Hematopoietic multipotent progenitor cell treated with erythropoietin and hydrocortisone succinate and interleukin-3 and kit ligand, for 17 days (in vitro differentiated cells): ENCODE measurements at places on chromosomes 4 and X.

DNA sequence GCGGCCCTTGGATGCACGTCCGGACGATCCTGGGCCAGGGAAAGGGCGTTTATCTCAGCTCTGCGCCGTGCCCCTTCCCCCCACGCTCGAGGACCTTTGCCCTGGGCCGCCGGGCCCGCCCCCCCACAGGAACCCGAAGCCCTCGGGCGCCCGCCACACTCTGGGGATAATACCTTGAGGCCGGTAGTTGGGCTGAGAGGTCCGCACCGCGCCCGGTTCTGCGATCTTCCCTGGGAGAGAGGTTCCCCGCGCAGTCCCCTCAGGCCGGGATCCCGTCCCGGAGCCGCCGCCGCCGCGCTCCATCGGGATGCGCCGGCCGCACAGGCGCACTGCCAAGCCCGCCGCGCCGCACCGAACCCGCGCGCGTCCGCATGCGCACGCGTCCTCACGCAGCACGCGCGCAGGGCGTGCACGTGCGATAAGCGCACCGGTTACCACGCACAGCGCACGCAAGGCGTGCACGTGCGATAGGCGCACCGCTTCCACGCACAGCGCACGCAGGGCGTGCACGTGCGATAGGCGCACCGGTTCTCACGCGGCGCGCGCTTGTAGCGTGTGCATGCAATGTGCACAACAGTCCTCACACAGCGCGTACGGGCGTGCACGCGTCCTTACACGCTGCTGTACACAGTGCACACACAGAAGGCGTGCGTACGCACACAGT is at the start of gene MAP7D2:
Gene MAP7D2 (minus strand): TSS at position 331 of the 664 bp plus-strand sequence. CDS start 28 bp downstream, at position 303.
- DNase-seq, result no peak

DNA sequence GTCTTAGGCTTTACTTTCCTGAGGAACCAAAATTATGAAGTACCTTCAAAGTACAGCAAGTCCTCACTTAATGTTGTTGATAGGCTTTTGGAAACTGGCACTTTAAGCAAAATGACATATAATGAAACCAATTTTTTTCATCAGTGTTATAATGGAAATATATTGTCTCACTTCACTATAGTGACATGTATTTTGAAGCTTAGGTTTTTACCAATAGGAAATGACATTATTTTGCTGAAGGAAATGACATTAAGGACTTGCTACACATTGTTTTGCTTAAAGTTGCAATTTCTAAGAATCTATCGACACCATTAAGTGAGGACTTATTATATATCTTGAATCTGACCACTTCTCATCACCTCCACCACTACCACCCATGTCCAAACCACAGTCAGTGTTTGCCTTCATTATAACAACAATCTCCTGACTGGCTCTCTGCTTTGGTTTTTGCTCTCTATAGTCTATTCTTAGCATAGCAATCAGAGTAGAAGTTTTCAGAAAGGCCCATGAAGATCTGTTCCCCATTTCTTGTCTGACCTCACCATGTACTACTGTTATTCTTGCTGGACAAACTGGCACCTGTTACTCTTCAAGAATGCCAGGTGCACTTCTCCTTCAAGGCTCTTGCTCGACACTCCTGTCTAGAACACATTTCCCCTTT is 311.2 kb downstream of the BMPR1B start:
- DNase-seq, result no peak

- no peak for DNase-seq
These were observed 5.8 kb upstream of the NRK start for GRCh38 chrX:105816517-105816916.

GRCh38 chr4:119872371-119873016 is 194.2 kb downstream of the MAD2L1 start:
- DNase-seq, result no peak
